ENCODE measurements at places on chromosomes 13 and 19.

GRCh38 chr13:113731192-113732175 lies 27.5 kb upstream of the TMEM255B start:
- no peak for DNase-seq

GRCh38 chr13:48720621-48721020 lies 66.9 kb downstream of the CYSLTR2 start:
- no peak for DNase-seq

DNA sequence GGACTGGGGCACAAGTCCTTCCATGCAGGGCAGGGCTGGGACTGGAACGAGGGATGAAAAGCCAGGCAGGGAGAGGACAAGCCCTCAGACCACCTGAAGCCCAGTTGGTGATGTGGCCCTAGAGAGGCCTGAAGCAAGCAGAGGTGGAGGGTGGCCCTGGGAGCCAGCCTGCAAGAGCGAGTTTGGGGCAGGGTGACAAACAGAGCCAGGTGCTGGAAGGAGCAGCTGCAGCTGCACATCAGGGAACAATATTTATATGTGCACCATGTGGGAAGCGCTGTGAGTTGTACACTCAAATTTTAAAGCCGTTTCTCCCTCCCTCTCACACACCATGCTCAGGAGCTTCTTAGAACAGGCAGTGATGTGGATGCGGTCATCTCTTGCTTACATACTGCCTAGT lies 67.8 kb downstream of the FGF9 start:
- DNase-seq, result no peak

GRCh38 chr13:43573361-43573740 lies 213.4 kb downstream of the ENOX1 start:
- DNase-seq, result no peak

DNA sequence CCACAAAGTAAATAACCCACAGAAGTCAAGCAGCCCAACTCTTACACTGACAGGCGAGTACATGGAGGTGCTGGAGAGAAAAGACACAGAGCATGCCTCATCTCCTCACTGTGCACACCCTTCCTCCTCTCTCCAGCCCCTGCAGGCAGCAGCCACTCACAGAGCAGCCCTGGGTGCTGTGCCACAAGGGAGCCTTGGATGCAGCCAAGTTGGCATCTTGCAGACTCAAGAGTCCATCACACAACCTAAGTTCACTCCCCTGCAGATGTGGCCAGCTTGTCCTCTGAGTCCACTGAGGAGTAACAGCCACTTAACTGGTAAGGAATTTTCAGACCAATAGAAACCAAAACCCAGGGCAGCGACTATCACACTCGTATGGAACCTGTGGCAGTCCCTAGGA lies 47.4 kb downstream of the BRD4 start:
- DNase-seq, result no peak

DNA sequence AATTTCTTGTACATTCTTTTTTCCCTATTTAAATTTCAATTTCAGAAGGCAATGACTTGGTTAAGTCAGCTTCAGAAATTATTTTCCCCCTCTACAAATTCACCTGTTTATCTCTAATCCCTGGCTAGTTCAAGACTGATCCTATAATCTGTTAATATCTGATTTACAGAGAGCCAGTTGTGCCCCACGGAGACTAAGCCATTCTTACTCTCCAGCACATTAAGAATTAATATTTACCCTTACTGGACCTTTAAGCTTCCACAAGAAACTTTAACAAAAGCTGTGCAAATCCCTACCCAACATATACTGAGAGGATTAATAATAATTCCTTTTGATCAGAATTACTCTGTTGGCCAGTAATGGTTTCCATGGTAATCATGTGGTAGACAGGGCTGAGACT lies 786.2 kb downstream of the PCDH9 start:
- DNase-seq, result no peak

- DNase-seq, result no peak
Measured at GRCh38 chr13:110820322-110820721, 94.5 kb downstream of the ANKRD10 start.

GRCh38 chr19:10497371-10497770 lies 5.8 kb downstream of the KEAP1 start:
- no peak for DNase-seq

DNA sequence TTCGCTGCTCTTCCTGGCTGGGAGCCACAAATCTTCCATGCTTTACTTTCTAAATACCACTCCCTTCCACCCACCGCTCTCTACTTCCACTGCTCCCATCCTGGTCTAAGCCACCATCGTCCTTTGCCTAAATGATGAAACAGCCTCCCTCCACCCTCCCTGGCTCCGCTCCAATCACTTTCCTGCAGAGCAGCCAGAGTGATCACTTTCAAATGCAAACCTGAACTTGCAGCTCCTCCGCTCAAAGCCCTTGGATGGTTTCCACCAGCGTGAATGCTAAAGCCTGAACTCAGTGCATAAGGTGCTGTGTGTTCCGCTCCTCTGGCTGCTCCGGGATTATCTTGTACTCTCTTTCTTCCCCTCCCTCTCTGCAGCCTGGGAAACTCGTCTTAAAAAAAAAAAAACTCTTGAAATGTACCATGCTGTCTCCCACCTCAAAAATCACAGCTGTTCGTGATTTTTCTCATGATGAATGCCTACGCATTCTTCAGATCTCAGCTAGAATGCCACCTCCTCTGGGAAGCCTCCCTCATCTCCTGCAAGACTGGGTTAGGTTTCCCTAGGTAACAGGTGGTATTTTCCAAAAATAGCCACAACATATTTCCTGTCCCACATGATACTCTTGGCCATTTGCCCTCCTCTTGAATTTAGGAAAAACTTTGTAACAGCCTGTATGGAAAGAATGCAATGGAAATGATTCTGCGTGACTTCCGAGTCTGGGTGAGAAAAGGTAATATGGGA lies 3.7 kb upstream of the SIN3B start:
- DNase-seq, result no peak

GRCh38 chr13:109255141-109255856 lies 531.1 kb downstream of the IRS2 start:
- DNase-seq, result no peak

GRCh38 chr13:44153496-44153895 lies 220.1 kb upstream of the SERP2 start:
- no peak for DNase-seq

GRCh38 chr19:19120308-19121231 lies 17.7 kb downstream of the TMEM161A start:
- DNase-seq, result peak; percentile 50

DNA sequence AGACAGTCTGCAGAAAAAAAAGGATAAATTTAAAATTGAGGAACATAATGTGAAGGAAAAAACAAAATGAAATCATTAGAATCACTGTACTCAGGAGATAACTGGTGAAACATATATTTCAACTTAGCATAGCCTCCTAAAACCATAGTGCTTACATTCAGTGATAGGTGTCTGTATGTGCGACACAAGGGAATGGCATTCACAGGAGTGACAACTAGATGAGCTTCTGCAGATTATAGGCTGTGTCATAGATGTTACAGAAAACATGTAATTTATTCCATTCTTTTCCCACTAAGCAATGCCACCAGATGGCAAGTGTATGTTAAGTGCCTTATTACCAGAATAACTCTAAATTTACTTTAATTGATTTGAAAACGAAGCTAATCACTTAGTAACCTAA lies 960.0 kb upstream of the PCDH20 start:
- DNase-seq, result no peak

DNA sequence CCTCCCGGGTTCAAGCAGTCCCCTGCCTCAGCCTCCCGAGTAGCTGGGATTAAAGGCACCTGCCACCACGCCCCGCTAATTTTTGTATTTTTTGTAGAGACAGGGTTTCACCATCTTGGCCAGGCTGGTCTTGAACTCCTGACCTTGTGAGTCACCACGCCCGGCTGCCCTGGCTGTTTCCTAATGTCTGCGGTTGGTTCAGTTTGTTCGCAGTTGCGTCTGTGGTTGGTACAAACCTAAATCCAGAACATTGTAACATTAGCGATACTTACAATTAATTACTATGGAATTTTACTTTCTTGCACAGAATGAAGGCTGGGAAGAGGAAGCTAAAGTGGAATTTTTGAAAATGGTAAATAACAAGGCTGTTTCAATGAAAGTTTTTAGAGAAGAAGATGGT lies 38.1 kb downstream of the RNF17 start:
- DNase-seq, result no peak

DNA sequence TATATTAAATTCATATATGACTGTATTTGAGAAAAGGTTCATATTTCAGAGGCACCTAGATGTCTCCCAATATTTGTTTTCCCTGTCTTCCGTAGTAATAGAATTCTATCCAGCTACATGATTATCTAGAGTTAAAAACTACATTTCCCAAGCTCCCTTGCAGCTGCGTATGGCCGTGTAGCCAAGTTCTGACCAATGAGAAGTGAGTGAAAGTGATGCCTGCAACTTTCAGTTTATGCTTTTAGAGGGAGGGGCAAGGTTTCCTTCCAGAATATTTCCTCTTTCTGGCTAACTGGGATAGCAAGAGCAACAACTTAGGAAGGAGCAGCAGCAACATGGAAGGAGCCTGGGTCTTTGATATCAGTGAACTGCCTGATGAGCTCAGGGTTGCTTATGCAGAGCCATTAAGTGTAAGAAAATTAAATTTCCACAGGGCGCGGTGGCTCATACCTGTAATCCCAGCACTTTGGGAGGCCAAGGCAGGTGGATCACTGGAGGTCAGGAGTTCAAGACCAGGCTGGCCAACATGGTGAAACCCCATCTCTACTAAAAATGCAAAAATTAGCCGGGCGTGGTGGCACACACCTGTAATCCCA lies 23.2 kb upstream of the CYP2A13 start:
- DNase-seq, result peak; percentile 8

- DNase-seq, result no peak
Measured at GRCh38 chr13:48695776-48696175, 42.0 kb downstream of the CYSLTR2 start.

- DNase-seq, result peak; percentile 14
Measured at GRCh38 chr13:51767100-51767499, 36.9 kb downstream of the DHRS12 start.

- DNase-seq, result no peak
Measured at GRCh38 chr19:11973019-11973810, 8.4 kb downstream of the ZNF763 start.

DNA sequence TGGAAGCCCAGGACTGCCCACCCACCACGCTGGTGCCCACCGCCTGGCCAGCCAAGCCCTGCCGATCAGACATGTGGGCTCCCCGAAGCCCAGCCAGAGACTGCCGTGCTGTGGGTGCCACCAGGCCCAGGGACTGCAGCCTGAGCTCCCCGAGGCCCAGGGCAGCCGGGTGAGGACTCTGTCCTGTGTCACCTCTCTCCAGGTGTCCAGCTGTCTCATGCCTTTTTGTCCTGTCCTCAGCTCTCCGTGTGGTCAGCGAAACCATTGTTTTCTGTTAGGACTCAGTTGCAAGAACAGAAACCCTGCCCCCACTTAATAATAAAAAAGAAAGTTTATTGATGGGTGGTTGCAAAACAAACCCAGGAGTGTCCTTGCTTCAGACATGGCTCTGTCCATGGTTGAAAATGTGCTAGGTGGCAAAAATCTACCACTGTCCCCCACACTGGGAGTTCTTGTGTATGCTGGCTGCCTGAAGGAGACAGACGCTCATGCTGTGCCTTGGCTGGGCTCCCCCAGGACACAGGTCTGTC lies 9.9 kb downstream of the PLEKHF1 start:
- DNase-seq, result no peak

DNA sequence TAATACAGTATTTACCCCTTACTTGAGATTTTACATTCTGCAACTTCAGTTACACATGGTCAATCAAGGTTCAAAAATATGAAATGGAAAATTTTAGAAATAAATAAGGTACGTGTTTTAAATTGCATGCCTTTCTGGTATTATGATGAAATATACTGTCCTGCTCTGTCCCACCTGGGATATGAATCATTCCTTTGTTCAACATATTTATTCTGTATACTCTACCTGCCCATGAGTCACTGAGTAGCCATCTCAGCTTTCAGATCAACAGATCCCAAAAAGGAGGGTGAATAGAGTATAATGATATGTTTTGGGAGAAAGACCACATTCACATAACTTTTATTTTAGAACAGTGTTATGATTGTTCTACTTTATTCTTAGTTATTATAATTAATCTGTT lies 37.8 kb downstream of the STOML3 start:
- no peak for DNase-seq

GRCh38 chr19:50546527-50547221 lies 21.6 kb downstream of the LRRC4B start:
- DNase-seq, result no peak

- DNase-seq, result peak; percentile 61
Measured at GRCh38 chr13:27997904-27998522, 9.5 kb upstream of the URAD start.

- no peak for DNase-seq
Measured at GRCh38 chr13:98004107-98004506, 50.6 kb downstream of the IPO5 start.

DNA sequence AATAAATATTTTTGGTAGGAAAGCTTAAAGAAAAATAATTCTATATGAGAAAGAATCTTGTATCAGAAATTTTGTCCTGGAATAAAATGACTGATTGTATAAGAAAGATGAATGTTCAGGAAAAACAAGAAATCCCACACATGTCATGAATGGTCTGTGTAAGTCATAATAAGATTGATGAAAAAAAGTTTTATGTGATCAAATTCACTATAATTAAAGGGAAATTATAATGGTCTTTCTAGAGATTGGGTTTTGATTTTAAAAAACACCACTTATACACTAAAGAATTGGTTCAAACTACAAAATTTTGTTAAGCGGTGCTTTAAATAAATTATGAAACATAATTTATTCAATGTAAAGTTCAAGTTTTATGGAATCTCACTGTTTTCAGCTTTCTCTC lies 7.2 kb upstream of the ZNF841 start:
- DNase-seq, result no peak

DNA sequence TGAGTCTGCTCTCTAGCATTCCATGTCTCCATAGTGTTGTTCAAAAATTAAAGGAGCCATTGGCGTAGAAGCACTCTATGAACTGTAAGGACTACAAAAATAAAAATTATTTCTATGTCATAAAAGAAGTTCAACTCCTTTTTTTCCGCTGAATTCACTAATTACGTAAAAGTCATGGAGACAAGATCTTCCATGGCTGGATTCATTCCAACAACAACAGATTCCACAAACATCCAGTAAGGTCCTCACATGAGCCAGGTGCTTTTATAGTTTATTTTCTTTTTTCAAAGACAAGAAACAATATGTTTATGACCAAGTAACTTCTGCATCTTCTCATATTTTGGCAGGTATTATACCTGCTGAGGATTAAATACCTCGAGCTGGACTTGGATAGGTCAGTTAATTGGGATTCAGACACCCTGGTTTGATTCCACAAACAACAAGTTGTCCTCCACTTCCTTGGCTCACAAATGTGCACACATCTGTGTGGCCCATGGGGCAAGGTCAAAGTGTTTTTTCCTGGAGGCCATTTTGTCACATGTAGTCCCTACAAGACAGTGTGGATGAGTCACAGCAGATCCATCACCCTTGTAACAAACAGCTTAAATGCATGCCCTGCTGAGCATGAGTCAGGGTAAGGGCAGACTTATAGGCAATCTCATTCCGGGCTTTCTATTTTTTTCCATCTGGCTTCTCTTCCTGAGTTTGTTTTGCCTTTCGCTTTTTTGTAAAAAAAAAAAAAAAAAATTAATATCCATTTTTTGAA lies 475.6 kb downstream of the COG6 start:
- DNase-seq, result no peak

- no peak for DNase-seq
Measured at GRCh38 chr13:43933378-43933777, 53.7 kb downstream of the LACC1 start.
